Inflammatory macrophage (primary cell): ENCODE measurements at places on chromosomes 2 and 18.

- no peak for DNase-seq
Measured at GRCh38 chr2:74513605-74514367, 464 bp upstream of the TLX2 start.

DNA sequence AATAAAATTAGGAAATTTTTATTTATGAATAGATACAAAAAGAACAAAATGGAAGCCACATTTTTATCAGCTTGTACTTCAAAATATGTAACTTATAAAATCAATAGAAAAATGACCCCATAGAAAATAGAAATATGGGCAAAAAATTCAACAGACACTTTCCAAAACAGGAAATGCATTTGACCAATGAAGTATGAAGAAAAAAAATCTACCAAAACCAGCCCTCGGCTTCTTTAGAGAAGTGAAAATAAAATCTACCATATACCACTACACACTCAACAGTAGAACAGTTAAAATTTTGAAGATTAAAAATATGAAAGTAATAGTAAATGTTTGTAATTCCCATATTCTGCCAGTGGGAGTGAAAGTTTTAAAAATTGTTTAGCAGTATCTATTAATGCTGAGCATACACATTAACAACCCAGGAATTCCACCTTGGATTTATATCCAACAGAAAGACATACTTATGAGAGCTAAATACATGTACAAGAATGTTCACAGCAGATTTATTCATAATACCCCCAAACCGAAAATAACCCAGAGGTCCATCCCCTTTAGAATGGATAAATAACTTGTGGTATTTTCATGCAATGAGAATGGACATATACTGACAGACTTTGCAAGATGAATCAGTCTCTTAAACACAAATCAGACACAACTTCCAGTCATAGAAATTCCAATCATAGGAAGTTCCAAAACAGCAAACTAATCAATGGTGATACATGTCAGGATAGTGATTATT, 318.0 kb downstream of the FIGN start:
- DNase-seq, result no peak

- no peak for DNase-seq
Measured at GRCh38 chr2:105450471-105450870, 51.6 kb upstream of the FHL2 start.

DNA sequence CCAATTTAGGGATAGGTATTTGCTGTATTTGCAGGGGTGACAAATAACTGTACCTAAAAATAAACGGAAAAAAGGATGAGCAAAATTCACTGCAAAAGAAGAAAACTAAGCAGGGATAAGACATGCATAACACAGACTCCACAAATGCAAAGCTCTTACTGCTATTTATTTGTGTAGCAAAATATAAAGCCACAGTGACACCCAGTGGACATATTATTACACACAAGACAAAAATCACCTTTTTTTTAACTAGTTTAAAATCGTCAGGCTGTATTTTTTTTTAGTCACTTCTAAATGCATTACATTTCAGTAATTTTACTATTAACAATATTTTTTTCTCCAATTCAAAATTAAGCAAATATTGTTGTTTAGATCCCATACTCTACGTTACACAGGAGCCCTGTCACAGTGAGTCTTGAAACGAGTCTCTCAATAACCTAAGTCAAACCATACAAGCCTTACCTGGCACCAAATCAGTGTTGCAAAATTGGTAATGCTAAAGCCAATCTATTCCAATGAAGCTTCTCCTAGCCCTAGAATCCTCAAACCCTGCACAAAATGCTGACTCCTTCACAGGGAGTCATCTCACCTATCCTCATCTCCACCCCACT, 23.7 kb downstream of the METTL4 start:
- DNase-seq, result peak; percentile 40

GRCh38 chr2:121387591-121388325, 102.8 kb upstream of the TFCP2L1 start:
- DNase-seq, result no peak

- DNase-seq, result no peak
Measured at GRCh38 chr2:223051693-223052289, at the start of gene KCNE4. Gene KCNE4, plus strand, starts transcription at chr2:223052190. Its CDS starts 641 bp downstream, at chr2:223052831.

GRCh38 chr18:78672862-78673446, 306.7 kb upstream of the SALL3 start:
- DNase-seq, result no peak

- DNase-seq, result peak; percentile 14
Measured at GRCh38 chr2:190636361-190636760, 12.5 kb upstream of the NAB1 start.

GRCh38 chr2:7972670-7973069, 709.2 kb upstream of the ID2 start:
- no peak for DNase-seq

GRCh38 chr2:102334486-102334885, 21.1 kb upstream of the IL18R1 start:
- DNase-seq, result no peak

DNA sequence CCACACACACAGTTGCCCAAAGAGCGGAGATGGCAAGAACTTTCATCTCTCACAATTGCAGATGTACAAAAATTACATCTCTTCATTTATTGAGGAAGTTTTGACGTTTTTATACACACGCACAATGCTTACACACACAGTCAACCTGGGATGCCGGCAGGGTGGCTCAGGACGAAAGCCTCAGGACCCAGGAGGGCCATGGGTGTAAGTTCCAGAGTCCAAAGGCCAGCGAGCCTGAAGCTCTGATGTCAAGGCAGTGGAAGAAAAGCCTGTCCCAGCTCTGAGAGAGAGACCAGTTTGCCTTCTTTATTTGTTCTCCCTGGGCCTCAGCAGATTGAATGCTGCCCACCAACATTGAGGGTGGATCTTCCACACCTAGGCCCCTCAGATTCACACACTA, 10.1 kb downstream of the AMER3 start:
- no peak for DNase-seq

- DNase-seq, result no peak
Measured at GRCh38 chr2:70990216-70990615, 4.5 kb downstream of the TEX261 start.

GRCh38 chr2:71043531-71044407, 24.7 kb upstream of the NAGK start:
- DNase-seq, result no peak

DNA sequence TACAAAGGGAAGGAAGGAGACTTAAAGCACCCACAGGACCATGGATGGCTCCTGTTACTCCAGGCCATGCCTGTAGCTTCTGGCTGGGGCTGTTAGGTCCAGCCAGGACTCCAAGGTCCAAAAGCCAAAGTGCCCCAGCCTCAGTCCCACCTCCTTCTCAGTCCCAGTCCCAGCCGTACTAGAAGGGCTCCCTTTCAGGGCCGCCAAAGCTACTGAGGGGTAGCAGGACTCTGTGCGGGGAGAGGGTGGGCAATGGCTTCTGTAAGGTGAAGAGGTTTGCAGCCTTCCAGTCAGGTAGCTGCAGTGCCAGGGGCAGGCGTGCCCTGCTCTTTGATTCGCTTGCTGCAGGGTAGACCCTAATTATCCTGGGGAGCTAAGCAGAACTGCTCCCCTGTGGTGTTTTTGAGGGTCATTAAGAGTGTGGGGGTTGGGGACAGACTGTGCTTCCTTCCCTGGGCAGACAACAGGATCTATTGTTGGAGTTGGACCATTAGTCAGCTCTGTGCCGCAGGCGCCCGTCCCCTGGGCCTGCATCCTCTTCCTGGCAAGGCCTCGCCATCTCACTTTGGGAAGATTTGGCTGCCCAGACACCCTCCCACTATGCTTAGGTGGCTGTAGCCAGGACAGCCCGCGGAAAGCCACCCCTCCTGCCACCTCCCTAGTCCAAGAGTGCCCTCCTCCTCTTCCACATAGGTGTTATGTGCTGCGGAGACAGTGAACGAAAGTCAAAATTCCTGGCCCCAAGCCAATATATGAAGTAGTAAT, 118.8 kb downstream of the ZBTB7C start:
- DNase-seq, result no peak

- no peak for DNase-seq
Measured at GRCh38 chr2:55135491-55135890, 85.2 kb upstream of the RTN4 start.

GRCh38 chr2:151634736-151635467, 99.4 kb downstream of the NEB start:
- DNase-seq, result no peak

- no peak for DNase-seq
Measured at GRCh38 chr2:182866095-182866460, 359 bp downstream of the FRZB start.

DNA sequence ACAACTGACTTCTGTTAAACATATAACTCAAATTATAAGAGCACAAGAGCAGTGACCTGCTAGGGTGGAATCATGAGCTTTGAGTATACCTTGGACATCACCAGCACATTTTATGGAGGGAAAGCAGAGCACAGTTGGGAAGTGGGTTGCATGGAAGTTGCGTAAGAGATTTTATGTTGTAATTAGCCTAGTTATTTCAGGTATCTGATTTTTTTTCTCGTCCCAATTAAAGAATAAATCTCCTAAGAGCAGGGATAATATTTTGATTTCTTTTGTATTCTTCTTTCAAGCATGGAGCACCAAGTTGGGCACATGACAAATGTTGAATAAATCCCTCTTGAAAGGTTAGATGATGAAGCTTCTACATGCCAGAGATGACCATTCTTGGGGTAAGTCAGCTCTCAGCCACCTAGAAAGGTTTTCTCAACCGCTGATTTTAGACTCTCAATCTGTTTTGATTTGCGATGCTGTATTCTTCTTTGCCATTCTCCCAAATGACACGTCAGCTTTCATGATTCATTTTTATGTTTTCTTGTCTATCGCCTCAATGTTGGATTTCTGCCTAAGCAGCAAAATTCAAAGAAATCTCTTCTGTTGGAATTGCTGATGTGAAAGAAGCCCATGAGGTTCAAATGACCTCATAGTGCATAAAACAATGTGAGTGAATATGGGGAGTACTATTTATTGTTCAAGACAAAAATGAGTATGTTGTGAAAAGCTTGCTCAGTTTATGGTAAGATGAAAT, 15.3 kb upstream of the FN1 start:
- no peak for DNase-seq

DNA sequence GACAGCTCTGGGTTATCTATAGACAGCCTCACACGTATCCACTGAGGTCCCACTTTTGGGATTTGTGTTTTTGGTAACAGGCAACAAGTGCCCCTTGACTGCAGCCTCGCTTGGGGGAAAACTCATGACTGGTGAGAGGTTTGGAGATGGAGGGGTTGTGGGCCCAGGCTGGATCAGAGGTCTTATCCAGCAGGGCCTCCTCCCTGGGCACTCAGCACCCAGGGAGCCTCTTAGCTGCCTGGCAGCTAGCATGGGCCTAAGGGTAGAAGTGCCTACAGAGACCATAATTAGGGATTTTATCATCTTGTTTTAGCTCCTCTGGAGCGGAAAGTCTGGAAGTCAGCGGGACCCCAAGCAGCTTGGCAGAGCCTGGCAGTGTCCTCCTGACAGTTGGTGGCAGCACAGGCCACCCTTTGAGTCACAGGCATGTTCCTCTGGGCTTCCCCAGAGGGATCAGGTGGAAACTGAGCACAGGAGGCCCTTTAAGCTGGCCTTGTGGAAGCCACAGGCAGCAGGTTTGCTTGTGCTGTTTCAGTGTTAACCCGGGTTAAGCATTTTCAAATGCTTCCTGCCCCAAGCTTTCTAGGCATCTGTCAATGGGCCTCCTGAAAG, 143.1 kb downstream of the KCTD1 start:
- peak; percentile 13 for DNase-seq

GRCh38 chr18:73842795-73843394, 304.7 kb downstream of the FBXO15 start:
- peak; percentile 48 for DNase-seq

GRCh38 chr2:165682546-165682945, 111.5 kb downstream of the GALNT3 start:
- DNase-seq, result no peak

DNA sequence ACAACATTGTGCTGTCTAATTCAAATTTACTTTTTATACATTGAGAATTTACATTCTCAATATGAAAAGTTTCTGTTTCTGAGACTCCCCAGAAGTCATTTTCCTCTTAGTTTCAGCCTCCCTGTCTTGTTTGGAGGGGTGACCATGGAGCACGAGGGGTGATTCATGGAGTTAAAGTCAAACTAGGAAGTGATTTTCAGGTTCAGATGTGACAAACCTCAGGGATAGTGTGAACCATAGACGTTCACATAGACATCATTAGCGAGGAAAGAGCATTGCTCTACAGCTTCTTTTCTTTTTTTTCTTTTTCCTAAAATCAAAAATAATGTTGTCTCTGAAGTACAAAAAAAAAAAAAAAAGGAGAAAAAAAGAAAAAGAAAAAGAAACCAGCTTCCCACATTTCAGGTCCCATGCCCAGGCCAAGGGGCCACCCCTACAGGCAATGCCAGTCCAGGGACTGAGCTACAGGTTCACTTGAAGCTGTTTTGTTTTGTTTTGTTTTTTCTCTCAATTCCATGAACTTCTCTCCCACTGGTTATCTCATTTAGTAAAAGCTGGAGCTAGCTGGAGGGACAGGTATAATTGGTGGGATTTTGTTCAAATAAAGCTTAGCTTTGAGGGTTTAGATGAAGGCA, 18.1 kb upstream of the LCLAT1 start:
- no peak for DNase-seq

GRCh38 chr2:234919711-234920110, 32.1 kb upstream of the SH3BP4 start:
- no peak for DNase-seq

- DNase-seq, result no peak
Measured at GRCh38 chr2:239873656-239874635, 151.2 kb downstream of the NDUFA10 start.

DNA sequence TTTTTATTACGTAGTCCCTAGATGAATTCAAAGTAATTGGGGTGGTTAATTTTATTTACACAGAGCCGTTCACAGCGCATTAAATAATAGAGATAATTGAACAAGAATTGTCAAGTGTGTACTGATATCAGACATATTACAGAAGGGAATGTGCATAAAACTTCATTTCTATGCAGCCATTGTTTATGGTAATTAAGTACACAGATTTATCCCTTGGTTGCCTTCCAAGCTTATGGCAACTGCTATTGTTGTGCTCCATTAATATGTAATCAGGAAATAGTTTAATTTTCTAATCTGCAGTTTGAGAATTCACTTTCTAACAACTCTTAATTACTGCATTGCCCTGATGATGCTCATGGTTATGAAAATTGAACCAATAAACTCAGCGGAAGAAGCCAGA, 47.3 kb upstream of the OTX1 start:
- no peak for DNase-seq

GRCh38 chr2:8196316-8196715, 485.5 kb upstream of the ID2 start:
- no peak for DNase-seq

DNA sequence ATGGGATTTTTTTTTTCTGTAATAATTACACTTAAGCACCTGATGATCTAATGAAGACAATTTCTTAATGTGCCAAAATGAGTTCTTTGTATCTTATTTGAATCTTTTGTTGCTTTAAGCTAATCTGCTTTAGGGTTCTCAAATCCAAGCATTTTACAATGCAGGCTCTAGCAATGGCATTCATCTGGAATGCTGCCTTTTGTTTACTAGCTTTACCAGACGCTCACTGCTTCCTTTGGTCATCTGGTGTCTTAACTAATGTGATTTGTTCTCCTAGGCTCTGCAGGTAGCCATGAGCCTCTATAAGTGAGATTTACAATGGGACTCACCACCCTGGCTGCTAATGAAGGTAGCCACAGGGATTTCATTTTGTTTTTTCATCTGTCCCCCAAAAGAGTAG, 100.3 kb downstream of the GREB1L start:
- DNase-seq, result no peak

GRCh38 chr2:238916176-238916874, 68.4 kb downstream of the TWIST2 start:
- no peak for DNase-seq

GRCh38 chr18:63152791-63153190, 166.8 kb downstream of the BCL2 start:
- no peak for DNase-seq
